ENCODE measurements at places on chromosomes 4 and X.

DNA sequence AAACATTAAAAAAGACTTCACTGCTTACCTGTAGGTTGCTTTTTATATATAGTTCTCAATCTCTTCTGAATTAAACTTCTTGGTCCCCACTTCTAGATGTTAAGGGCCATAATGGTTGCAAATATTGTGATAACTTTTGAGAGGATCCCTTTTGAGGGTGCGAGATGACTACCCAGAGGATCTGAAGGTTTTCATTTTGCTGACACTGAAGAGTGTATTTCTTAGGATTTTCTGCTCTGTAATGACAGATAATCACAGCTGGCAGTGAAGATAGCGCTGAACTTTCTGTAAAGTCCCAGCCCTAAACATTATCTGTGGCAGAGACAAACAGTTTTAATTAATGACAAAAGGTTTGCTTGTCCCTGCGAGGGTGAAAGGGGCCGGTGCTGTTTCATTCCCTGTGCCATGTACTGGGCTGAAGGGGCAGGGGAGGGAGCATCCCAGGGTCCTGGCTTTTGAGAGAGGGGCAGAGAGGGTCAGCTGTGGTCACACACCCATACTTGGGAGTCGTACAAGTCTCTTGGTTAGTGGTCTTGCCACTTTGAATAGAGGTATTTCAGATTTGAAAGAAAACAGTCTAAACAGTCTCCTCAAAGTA is 22.2 kb downstream of the CLCN4 start:
- ATAC-seq = no peak

GRCh38 chrX:17987783-17988182 is 126.7 kb upstream of the RAI2 start:
- ATAC-seq = no peak

DNA sequence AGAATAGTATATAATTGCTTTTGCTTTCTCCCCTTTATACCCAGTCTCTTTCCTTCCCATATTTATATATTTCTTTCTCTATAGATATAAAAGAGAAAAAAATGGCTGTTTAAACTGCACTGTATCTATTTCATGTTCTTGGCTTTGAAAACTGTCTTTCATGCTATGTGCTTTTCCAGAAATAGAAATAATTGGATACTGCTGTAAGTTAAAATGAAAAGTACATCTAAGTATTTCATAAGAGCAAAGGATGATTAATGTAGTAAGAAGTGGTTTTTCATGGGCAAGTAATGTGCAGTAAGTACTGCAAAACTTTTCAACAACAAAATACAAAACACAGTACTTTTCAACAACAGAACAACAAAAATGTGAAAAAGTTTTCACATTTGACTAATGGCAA is 237.9 kb downstream of the SNCA start:
- ATAC-seq = no peak

GRCh38 chrX:5971300-5971699 is 257.4 kb downstream of the NLGN4X start:
- no peak for ATAC-seq

- ATAC-seq = no peak
These were observed 28.5 kb upstream of the TMSB4X start for GRCh38 chrX:12946406-12946805.

- peak; percentile 21 for ATAC-seq
These were observed 729 bp upstream of the IRF2 start for GRCh38 chr4:184475096-184475461.

DNA sequence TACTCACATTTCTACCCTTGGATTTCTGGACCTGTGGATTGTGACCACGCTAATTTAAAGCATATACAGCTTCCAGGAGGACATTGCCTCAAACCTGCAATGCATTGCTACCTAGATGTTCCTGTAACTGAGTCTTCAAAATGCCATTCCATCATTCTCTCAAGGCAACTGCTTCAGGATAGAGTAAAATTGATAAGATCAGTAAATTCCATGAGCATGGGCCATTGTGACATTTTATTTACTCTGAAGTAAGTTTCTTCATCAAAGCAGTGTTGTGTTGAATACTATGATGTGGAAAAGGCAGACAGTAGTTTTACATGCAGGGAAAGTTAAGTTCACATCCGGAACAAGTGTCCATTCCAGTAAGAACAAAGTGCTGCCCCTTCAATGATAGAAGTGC is 991.0 kb downstream of the ARAP2 start:
- no peak for ATAC-seq

GRCh38 chr4:16914208-16914607 is 15.8 kb upstream of the LDB2 start:
- no peak for ATAC-seq

GRCh38 chr4:174794543-174795094 is 34.4 kb downstream of the GLRA3 start:
- no peak for ATAC-seq

GRCh38 chrX:16853537-16853936 is 16.6 kb downstream of the RBBP7 start:
- ATAC-seq = no peak

GRCh38 chr4:30716158-30716557 is 4.0 kb upstream of the PCDH7 start:
- no peak for ATAC-seq

- ATAC-seq = no peak
These were observed 47.5 kb downstream of the FAM53A start for GRCh38 chr4:1636490-1637211.

DNA sequence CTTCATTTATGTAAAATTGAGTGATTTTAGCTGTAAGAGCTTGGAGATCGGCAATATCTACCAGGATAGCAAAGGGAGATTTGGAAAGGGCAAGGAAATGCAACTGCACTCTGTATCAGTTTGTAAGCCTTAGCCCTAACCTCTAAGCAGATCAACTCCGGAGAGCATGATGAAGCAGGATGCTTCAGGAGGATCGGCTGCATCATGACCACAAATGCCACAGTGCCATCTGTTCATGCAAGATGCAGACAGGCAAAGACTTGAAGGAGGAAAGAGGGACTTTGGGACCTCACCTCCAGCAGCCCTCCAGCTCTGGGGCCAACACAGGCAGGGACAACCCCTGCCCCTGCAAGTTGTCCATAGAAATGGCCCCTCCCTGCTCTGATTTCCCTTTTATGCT is 377.6 kb upstream of the GATB start:
- no peak for ATAC-seq

GRCh38 chrX:110287605-110288004 is 30.3 kb downstream of the AMMECR1 start:
- ATAC-seq = no peak

Measured in esophagus mucosa (tissue), 1 donor.